ENCODE measurements at places on chromosomes 4 and X.
A peak's percentile ranks its signal among the peaks of the same experiment; 100 is the strongest.

DNA sequence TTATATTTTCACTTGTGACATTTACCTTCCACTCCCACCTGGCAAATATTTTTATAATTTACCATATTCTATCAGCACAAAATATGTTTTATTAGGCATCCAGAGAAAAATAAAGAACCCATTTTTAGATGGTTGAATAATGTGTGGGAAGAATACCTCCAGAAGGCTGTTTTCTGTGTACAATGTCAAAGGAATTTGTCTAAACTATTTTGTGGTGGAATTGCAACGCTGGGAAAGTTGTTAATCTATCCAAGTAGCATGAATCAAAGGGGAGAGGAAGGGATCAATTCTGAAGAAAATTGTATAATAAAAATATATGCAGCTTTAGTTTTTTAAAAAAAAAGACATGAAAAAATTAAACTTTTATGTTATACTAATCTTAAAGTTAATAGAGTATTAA lies 706.5 kb downstream of the FSTL5 start:
- DNase-seq, result no peak

DNA sequence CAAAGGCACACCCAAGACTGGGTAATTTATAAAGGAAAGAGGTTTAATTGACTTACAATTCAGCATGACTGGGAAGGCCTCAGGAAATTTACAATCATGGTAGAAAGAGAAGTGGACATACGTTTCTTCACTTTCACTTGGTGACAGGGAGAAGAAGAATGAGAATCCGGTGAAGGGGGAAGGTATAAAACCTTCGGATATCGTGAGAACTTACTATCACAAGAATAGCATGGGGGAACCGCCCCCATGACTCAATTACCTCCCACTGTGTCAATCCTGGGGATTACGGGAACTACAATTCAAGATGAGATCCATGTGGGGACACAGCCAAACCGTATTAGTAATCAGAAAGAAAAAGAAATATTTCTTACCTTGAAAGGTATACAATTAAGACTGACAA lies 782.9 kb upstream of the HS3ST1 start:
- no peak for DNase-seq

- DNase-seq, result no peak
These were observed 1417.9 kb downstream of the ADGRL3 start for GRCh38 chr4:62618042-62618441.

DNA sequence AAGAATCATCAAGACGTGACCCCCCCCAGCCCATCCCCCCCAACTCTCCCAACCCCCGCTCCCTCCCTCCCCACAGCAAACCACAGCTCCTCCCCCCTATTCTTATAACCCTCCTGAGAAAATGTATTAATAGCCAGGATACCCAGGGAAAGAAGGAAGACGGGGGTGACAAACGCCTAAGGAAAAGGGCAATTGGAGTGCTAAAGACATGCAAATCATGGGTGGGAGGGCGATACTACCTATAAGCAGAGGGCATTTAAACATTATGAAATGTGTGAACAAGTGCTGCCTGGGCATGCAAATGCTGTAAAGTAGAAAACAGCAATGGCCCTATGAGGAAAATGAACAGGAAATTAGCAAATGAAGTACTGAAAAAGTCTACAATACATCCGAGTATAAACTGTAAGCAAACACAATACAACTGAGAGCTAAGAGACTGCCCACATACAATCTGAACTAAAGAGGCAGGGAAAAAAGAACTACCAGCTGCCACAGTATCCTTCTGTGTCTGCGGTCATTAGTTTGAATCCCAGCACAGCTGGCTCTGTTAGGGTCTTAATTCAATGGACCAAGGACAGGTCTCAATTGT lies 2.4 kb downstream of the CXXC4 start:
- DNase-seq, result no peak

GRCh38 chr4:88382621-88383020 lies 4.0 kb downstream of the HERC6 start:
- DNase-seq, result peak; percentile 34

DNA sequence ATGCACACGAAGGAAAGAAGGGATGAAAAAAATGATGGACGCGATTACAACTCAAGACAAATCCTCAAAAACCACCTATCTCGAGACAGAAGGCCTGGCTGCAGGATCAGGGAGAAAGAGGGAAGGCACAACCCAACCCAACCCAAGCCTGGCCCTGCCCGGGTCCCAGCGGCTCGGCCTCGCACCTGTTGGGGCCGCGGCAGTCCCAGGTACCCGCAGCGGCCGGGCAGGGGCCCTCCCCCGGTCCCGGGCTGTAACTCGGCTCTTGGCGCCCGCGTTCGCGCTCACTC lies 464 bp downstream of the RASGEF1B start:
- DNase-seq, result no peak

DNA sequence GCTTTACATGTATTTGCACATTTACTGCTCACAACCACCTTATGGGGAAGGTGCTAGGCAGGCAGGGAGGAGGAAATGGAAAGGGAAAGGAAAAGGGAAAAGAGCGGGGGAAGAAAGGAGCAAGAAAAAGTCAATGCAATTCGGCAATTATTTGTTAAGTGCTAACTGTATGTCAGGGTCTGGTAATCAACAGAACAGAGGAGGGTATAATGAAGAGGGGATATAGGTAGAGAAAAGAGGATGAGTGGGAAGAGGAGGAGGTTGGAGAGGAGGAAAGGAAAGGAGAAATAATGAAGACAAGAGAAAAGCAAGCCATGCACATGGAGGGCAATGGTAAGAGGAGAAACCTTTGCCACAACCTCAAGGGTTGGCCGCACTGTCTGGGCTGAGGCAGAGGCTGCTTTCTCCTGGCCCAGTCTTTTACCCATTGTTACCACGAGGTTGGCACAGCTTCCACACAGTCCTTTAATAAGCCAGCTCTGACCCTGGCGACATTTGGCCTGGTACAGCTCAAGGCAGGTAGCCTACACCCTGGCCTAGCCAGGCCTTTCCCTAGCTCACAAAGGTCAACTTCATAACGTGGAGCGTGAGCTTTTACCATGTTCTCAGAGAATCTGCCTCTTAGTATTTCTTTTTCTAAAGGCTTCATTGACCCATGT lies 836 bp downstream of the BTK start:
- DNase-seq, result no peak

GRCh38 chr4:101753721-101754120 lies 36.8 kb upstream of the BANK1 start:
- no peak for DNase-seq

DNA sequence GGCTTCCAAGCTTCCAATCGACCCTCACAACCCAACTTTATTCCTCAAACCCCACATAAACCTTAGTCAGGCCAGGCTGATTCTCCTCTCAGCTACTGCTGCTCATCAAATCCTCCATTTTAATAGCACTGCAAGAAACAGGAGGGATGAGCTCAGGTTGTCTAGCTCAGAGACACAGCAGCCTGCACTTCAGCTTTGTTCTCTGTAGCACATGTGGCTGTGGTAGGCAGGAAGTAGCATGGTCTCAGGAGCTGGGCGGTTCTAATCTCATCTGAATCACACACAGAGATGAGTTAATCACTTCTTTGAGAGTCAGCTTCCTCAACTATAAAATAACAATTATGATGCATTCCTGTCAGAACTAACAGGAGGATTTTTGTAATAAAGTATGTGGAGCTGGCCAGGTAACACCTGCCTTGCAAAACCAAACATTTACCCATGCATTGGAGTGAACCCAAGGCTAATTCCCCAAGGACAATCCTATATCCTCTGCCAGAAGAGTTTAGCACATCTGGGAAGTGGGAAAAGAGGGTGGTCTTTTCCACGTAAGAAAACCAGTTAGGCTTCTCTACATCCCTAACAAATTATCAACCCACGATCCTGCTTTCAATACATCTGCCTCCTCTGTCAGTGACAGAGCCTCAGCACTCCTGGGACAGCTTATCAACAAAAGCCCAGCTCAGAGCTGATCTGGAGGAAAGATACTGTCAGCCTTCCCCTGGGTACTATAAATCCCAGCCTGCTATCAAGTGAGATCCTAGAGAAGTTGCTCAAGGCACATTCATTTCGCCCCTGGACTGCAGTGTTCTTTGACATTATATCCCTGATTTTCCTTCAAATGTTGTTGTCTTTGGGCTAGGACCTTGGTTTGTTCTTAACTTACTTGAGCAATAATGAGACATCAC lies 32.8 kb downstream of the ELOVL6 start:
- peak; percentile 48 for DNase-seq

DNA sequence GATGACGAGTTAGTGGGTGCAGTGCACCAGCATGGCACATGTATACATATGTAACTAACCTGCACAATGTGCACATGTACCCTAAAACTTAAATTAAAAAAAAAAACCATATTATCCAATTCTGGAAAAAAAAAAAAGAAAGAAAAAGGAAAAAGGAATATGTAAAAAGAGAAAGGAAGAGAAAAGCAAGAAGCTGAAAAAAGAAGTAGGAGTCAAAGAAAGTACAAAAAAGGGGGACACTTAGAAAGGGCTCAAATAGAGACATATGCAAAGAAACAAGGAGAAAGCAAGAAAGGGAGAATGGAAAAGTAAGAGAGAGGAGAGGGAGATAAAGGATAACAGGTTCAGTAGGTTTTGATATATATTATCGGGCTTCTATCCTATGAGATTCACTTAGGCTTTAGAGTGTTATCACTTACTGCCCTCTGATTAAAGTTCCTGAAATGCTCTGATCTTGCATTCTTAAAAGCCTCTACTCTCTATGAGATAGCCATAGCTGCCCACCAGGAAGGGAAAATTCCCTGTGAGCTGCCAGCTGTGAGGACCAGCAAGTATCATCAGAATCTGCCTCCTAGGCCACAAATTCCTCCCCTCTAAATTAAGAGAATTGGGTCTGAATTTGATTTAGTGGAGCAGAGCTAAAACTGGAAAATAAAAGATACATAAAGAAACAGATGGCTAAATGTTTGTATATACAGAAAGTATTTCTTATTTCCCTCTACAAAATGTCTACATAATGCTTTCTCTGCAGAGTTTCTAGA lies 95.2 kb downstream of the AMMECR1 start:
- DNase-seq, result no peak

DNA sequence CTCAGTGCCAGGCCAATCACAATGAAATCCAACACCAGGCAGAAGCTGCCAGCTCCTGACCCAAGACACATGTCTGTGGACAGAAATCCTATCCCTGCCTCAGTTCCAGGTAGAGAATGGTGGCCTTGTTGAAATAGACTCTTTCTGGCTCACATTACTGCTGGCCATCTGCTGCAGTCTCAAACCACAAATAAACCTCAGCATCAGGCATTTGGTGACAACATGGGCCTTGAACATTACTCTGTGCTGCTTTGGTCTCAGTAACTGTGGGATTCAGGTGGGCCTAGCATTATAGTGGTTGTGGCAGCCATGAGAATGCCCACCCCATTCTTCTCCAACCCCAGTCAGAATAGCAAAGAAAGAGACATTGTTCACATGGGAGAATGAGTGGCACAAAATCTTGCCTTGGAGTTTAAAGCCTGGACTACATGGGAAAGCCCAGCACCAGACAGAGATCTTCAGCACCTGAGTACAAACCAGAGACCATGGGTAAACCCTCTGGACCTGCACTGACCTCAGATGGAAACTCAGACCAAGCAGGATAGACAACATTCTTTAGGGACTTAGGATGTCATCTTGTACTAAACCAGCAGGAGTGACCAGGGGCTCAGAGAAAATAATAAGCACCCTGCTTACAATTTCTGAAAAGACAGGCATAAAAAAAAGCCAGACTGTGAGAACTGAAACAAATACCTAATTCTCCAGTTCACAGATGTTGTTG lies 50.4 kb upstream of the TRAM1L1 start:
- DNase-seq, result no peak

DNA sequence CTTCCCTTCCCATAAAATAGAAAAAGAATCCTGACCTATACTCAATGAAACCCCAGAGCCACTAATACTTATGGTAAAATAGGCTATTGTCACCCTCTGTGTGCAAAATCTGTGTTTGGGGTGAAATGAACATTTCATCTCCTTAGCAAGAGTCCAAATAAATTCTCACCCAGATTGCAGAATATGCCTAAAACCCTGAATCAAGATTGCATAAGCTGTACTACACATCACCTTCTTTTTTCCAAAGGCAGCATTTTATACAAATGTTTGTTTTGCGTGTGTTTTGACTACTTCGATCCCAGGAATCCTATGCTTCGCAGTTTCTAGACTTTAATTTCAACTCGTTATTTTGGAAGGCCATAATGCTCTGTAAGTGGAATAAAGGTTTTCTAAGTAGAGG lies 12.2 kb upstream of the HADH start:
- DNase-seq, result no peak

DNA sequence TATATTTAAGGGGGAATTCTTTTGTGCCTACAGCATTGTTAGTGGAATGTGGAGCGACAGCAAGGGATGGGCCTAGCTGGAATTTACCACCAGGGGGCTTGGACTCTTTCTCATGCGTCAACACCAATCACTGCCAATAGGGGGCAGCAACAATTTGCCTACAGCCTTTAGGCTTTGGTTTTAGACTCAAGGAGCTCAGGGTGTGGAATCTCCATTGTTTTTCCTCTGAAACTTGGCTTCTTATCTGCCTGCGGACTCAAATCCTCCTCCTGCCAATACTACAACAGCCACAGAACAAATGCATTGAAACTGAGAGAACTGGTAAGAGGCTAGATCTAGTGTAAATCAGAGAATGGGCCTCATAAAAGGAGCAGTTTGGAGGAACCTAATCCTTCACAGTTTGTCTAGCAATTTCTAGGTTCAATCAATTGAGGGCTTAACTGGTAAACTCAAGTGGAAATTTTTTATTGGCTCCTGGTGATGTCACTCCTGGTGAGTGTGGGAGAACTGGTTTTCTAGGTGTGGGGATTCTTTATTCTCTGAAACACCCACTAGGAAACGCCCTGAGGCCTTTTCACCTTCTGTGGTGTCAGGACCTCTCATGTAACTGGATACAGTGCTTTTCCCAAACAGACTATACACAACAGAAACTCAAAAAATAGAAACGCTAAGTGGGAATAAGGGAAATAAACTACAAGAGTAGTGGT lies 27.9 kb upstream of the TMSB4X start:
- peak; percentile 56 for DNase-seq

GRCh38 chr4:188603646-188604045 lies 464.4 kb downstream of the TRIML1 start:
- DNase-seq, result no peak

DNA sequence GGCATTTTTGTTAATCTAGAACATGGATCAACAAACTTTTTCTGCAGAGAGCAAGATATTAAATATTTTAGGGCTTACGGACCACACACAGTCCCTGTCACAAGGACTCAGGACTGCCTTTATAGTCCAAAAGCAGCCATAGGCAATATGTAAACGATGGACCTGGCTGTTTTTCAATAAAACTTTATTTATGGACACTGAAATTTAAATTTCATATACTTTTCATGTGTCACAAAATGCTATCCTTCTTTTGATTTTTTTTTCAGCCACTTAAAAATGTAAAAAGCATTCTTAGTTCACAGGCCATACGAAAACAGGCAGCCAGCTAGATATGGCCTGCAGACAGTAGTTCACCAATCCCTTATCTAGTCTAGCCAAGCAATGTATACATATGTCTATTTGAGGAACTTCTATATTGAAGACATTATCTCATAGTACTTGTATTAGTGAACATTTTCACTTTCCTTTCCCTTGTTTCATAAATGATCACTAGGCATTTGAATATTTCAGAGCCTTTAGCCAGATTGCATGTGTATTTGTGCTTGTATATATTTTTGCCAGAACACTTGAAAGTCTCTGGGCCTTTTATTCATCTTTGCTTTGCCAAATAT lies 350.9 kb downstream of the RPA4 start:
- no peak for DNase-seq

- DNase-seq, result no peak
These were observed 49.9 kb upstream of the MND1 start for GRCh38 chr4:153294631-153295030.

GRCh38 chr4:110474481-110474880 lies 1.5 kb upstream of the ENPEP start:
- DNase-seq, result no peak

- DNase-seq, result no peak
These were observed 1819.5 kb upstream of the TENM3 start for GRCh38 chr4:180423712-180424057.

- no peak for DNase-seq
These were observed 46.9 kb upstream of the SLC25A4 start for GRCh38 chr4:185096032-185096653.

Measured in stimulated activated CD8-positive, alpha-beta memory T cell treated with anti-CD3 and anti-CD28 coated beads, Interleukin-15, amount 100 ng/mL, for 48 hours (primary cell).